ENCODE measurements at places on chromosomes 2 and 18. TPM values are rescaled to one million over a fixed set of nuclear protein-coding genes. Genes with fewer than 3 reads are reported as not detected.

Gene ACMSD
- not detected for polyA plus RNA-seq

Gene KLHL29
- 0.11 TPM for polyA plus RNA-seq

Gene CACNB4
- polyA plus RNA-seq: 0.43 TPM

Gene REG3G
- polyA plus RNA-seq: not detected

Gene QPCT
- 1.8 TPM for polyA plus RNA-seq

Gene PJVK
- polyA plus RNA-seq: 0.15 TPM

Gene PDIA6
- 135 TPM for polyA plus RNA-seq

Gene SLC19A3
- polyA plus RNA-seq: not detected

Gene NMUR1
- polyA plus RNA-seq: 0.33 TPM

Gene PCARE
- not detected for polyA plus RNA-seq

Gene GDF7
- polyA plus RNA-seq: 0.74 TPM

Gene C2orf81
- polyA plus RNA-seq: 5.6 TPM

Gene NPHP1
- 2.1 TPM for polyA plus RNA-seq

Gene NAT8
- polyA plus RNA-seq: not detected

Gene TXNDC2
- polyA plus RNA-seq: not detected

Gene TRIM43B
- not detected for polyA plus RNA-seq

Gene TEKT4
- not detected for polyA plus RNA-seq

Gene TAF1B
- 15.7 TPM for polyA plus RNA-seq

Gene GYPC
- 111 TPM for polyA plus RNA-seq

Data from IgD-negative memory B cell (primary cell).